ENCODE measurements at places on chromosomes 7 and 10. TPM values are rescaled to one million over a fixed set of nuclear protein-coding genes. Genes with fewer than 3 reads are reported as not detected.

DNA sequence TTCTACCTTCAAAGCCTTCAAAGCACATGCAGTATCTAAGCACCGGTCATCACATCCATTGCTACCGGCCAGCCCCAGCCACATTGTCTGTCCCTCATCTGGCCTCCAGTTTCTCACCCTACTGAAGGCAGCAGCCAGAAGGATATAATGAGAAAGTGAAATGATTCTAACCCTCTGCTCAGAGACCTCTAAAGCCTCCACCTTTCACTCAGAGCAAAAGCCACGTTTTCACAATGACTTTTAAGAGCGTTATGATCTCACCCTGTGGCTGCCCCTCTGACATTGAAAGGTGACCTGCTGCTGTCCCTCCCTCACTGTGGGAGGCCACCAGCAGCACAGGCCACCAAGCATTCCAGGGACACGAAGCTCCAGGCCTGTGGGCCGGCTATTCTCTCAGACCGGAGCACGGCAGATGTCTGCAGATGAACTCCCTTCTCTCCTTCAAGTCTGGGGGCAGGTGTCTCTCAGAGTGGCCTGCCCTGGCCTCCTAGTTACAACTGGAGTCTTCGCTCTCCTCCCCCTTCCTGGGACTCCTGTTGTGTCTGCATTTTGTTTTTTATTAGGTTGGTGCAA is 94.9 kb upstream of the EEPD1 start:
- H3K27ac ChIP-seq, result no peak overlapping the region
- no peaks in the 10 kb centered on the region for H3K4me1 ChIP-seq
- H3K27me3 ChIP-seq, result no peaks in the 10 kb centered on the region
- no peaks in the 10 kb centered on the region for H3K36me3 ChIP-seq
- H3K4me3 ChIP-seq, result no peak overlapping the region

GRCh38 chr7:155225516-155225915 is 72.2 kb upstream of the INSIG1 start:
- no peak for DNase-seq
- no peaks in the 10 kb centered on the region for H3K36me3 ChIP-seq
- H3K27ac ChIP-seq, result no peak overlapping the region

DNA sequence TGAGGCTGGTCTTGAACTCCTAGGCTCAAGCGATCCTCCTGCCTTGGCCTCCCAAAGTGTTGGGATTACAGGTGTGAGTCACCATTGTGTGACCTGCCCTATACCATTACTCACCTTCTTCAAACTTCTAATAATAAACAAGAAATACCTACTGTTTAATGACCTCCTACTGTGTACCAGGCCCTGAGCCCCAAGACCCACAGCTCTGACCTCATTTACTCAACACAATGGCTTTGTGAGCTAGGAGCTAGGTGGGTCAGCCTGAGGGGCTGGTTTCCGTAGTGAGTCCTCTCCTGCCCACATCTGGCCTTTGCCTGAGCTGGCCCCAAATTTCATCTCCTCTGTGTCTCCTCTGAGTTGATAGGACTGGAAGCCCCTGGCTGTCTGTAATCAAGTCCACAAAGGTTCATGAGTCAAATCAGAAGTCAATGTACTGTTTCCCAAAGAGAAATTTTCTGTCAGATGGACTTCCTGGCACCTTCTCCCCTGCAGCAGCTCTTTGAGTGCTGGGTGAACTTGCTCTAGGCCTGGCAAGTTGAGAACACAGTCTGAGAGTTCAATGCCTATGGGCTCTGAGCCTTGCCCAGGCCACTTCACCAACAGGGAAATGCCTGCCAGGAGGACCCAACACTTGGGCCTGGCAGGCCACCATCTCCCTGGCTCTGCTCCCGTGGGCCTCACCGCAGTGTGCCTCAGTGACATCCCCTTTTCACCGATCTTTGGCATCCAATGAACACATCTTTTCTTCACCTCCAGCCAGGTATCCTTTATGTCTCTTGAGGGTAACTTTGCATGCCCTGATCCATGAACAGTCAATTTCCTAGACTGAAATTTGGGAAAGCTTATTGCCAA is 24.0 kb downstream of the NEURL1 start:
- H3K4me3 ChIP-seq, result no peak overlapping the region
- no peaks in the 10 kb centered on the region for H3K27me3 ChIP-seq
- H3K4me1 ChIP-seq, result no peaks in the 10 kb centered on the region
- H3K36me3 ChIP-seq, result no peaks in the 10 kb centered on the region

GRCh38 chr10:132700156-132701098 is 85.5 kb downstream of the NKX6-2 start:
- H3K36me3 ChIP-seq, result peaks cover 12% of the 10 kb centered on the region
- H3K27ac ChIP-seq, result peak overlapping the region; percentile 22
- DNase-seq, result no peak
- no peaks in the 10 kb centered on the region for H3K27me3 ChIP-seq
- H3K4me1 ChIP-seq, result no peaks in the 10 kb centered on the region

- no peaks in the 10 kb centered on the region for H3K27me3 ChIP-seq
- no peak overlapping the region for H3K27ac ChIP-seq
- no peak for DNase-seq
Measured at GRCh38 chr10:116268976-116269375, 4.0 kb downstream of the GFRA1 start.

DNA sequence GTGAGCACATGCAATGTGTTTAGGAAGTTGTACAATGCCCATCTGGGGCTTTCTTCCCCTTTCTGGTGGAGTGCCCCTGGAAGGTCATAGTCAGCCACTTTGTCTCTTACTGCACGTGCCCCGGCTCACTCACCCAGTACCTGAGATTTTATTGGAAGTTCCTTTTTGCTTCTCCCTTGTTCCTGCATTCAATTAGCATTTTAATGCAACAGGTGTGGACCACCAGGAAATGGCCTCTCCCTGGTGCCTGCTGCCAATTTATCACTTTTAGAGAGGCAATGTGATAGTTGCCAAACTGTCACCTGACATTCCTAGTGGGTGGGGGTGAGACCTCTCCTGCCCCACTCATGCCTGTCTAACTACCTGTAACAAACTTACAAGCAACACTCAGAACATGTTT is 293.4 kb upstream of the DKK1 start:
- no peak overlapping the region for H3K27ac ChIP-seq
- H3K36me3 ChIP-seq, result no peaks in the 10 kb centered on the region
- H3K4me1 ChIP-seq, result peaks cover 6% of the 10 kb centered on the region
- H3K27me3 ChIP-seq, result no peaks in the 10 kb centered on the region

Gene CDH23
- total RNA-seq, result 40.9 TPM

Gene GIMAP6
- total RNA-seq, result 37.6 TPM

All from ascending aorta (tissue), 2 donors.